ENCODE measurements at places on chromosomes 7 and 10. TPM values are rescaled to one million over a fixed set of nuclear protein-coding genes. Genes with fewer than 3 reads are reported as not detected.

ADRB1 gene
- not detected for total RNA-seq

CPA2 gene
- total RNA-seq: not detected

MYOZ1 gene
- not detected for total RNA-seq

CNPY1 gene
- total RNA-seq: not detected

SFXN3 gene
- 64.5 TPM for total RNA-seq

FOXP2 gene
- 6.6 TPM for total RNA-seq

TRIM8 gene
- total RNA-seq: 64.5 TPM

PTPRN2 gene
- 0.11 TPM for total RNA-seq

EVX1 gene
- not detected for total RNA-seq

CLEC2L gene
- total RNA-seq: not detected

ESYT2 gene
- 86.9 TPM for total RNA-seq

ADAM12 gene
- 40.8 TPM for total RNA-seq

CALML3 gene
- total RNA-seq: not detected

CPEB3 gene
- total RNA-seq: 0.55 TPM

SLC29A3 gene
- total RNA-seq: 0.62 TPM

MOGAT3 gene
- total RNA-seq: not detected

All from uterine smooth muscle cell (primary cell).